Femur (tissue), 1 donor: ENCODE measurements at places on chromosomes 3 and 15.

DNA sequence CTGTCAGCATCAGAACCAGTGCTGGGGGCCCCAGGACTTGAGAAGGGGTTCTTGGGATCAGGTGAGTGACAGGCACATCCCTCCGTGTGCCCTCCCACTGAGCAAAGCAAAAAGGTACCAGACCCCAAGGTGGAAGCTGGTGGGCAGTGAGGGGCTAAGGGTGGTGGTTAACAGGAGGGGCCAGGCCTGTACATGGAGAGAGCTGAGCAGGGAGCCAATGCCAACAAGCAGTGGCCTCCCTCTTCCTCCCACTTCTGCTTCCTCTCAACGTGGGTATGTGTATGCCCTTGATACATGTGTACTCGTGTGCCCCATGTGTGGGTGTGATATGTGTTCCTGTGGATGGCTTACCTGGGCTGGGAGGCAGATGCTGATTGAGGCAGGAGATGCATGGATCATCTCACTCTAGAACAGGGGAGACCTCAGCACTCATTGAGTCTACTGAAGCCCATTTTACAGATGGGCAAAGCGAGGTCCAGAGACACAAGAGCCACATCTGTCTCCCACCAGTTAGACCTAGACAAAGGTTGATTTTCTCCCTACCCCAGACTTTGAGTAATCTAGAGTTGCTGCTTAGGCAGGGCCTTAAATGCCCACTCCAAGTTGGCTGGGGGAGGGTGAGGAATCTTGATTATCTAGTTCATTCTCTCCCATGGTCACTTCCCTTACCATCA lies 945 bp downstream of the VIPR1 start:
- DNase-seq = peak; percentile 11

- DNase-seq = no peak
Observed at GRCh38 chr3:194472290-194472920, 14.4 kb downstream of the ATP13A3 start.

- DNase-seq = no peak
Observed at GRCh38 chr15:95025924-95026728, 794.8 kb downstream of the MCTP2 start.

DNA sequence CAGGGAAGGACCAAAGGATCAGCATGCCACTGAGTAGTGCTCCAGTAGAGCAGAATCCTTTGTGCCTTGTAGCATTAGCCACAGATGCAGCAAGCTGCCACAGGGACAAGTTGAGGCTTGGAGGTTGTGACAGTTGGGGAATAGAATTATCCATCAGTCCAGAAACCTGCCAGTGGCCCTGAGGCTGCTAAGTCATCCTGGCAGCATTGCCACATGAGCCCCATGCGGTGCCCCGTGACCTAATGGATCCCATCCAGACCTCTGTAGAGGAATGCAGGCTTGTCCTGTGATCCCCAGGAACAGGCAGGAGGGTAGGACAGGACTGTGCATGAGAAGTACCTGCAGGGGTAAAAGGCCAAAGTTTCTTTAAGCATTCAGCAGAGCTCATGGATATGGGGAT lies 51.7 kb downstream of the BOC start:
- no peak for DNase-seq

- DNase-seq = no peak
Observed at GRCh38 chr3:10635446-10636076, 130.2 kb upstream of the ATP2B2 start.

DNA sequence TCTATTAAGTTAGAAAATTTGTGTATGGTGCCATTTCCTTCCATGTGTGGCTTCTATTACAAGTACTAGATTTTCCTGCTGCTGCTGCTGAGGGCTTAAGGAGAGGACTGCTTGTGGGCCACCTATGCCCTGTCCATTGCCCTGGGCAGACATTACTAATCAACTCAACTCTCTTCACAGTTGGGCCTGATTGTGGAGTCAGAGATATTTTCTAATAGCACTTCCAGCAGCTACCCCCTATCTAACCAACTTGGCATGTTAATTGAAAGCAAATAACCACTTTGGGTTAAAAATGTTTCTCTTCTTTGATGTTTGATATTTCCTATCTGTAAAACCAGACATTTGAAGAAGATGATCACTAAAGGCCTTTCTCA lies 242.0 kb downstream of the EDEM1 start:
- no peak for DNase-seq
